Stimulated activated CD4-positive, alpha-beta T cell treated with anti-CD3 and anti-CD28 coated beads, Interleukin-12 subunit alpha, Interleukin-12 subunit beta, amount 100 ng/mL, for 4 hours (primary cell): ENCODE measurements at places on chromosomes 2 and 18.

DNA sequence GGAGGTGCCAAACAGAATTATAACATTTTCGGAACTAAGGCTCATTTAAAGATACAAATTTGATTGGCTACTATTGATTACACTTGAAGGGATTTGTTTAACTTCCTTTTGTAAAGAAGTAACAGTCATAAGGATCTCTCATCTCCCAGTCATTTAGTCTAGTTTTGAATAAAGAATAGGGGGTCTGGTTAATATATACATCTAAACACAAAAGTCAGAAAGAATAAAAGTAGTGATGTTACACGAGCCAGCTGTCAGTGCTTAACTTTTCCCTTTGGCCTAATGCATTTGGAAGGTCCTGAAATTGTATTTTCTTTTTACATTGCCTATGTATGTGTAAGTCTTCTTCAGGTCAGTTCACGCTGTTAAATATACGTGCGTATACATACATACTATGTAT is 8.1 kb downstream of the SEPTIN2 start:
- DNase-seq, result no peak

GRCh38 chr2:45904267-45904945 is 252.9 kb downstream of the PRKCE start:
- no peak for DNase-seq

DNA sequence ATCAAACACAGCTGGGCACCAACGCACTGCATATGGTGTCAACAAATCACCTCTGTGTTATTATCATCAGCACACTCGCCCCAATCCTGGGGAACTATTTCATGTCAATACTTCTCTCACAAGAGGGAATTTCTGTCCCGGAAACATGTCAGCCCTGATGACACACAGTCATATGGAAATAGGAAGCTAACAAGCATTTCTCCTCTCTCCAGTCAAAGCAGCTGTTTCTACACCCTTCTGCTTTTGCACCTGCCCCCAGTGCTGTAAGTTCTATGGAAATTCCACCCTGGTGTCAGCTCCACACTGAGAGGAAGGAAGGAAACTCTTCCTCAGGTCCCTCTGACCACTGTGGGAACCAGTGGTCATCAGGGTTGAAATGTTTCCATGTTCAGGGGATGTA is 447.6 kb upstream of the ID2 start:
- no peak for DNase-seq

GRCh38 chr2:236576087-236576486 is 6.5 kb downstream of the ACKR3 start:
- DNase-seq, result no peak

- no peak for DNase-seq
Measured at GRCh38 chr2:68236876-68237275, 15.5 kb downstream of the PPP3R1 start.

- no peak for DNase-seq
Measured at GRCh38 chr2:21358976-21359375, 235.2 kb downstream of the TDRD15 start.

DNA sequence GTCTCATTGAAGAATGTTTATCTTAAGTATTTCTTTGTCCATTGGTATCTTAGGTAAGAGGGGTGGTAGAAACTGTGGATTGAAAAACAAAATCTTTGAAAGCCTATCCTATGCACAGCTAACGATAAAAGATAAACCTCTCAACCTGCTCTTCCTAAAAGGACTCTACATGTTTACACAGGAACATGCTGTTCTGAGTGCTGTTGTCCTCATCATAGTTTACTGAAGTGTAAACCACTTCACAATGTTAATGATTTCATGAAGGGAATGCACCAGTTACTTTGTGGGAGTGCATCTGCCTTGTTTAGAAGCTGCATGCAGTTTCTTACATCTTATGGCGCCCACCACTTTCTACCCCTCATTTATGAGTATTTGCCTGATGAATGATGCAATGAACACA is 1.2 kb downstream of the ACMSD start:
- DNase-seq, result no peak

- no peak for DNase-seq
Measured at GRCh38 chr18:56118422-56118821, 520.0 kb downstream of the TXNL1 start.

- DNase-seq, result no peak
Measured at GRCh38 chr2:236702657-236703372, 133.2 kb downstream of the ACKR3 start.

- no peak for DNase-seq
Measured at GRCh38 chr2:37068686-37069085, 15.5 kb downstream of the HEATR5B start.

- no peak for DNase-seq
Measured at GRCh38 chr2:174628528-174629169, 31.0 kb upstream of the WIPF1 start.

DNA sequence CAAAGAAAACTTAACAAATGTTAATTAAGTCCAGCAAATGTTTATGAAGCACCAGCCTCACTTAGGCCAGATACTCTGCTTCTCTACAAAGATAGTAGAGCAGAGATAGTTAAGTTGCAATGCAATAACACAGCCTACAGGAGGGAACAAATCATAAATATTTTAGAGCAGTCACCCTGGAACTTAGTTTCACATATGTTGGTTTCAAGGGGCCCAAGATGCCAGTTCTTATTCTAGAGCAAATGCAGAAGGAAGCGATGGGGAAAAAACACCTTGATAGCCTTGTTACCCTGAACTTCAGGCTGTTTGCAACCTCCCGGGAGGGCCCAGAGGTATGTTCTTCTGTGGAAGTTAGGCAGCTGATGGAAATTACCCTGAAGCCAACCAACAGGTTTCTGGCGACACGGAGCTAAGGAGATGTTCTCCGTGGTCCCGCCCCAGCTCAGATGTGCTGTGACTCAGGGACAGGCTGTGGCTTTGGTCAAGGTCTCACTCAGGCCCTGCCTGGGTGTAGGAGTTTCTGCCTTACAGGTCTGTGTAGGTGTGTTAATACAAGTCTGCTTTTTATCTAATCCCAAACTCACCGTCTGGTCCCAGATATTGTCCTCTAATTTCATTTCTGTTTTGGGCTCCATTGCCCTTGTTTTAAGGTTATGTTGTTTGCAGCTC is 3.8 kb downstream of the CTIF start:
- DNase-seq, result no peak

- no peak for DNase-seq
Measured at GRCh38 chr18:60196836-60197606, 175.6 kb downstream of the MC4R start.

DNA sequence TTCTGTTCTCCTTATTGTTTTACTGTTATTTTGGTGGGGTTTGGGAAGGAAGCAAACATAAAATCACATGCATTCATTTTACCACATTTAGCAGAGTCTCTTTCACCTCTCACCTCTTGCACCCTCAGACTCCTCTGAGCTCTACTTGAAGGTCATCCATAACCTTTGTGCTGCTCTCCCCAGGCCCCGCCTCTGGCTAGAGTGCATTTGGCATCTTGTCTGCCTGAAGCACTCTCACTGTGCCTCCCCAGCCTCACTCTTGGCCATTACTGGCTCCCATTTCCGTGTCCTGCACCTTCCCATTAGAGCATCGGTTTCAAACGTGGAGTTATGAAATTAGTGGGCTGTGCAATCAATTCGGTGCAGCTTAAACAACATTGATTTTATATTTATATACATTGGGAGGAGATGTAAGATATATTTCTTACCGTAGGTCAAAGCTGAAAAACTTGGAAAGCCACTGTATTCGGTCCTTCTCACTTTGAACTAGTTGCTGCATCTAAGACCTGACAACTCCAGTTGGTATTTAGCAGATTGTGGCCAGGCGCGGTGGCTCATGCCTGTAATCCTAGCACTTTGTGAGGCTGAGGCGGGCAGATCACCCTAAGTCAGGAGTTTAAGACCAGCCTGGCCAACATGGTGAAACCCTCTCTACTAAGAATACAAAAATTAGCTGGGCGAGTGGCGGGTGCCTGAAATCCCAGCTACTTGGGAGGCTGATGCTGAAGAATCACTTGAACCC is 6.9 kb upstream of the ZFAND2B start:
- no peak for DNase-seq

GRCh38 chr18:24584205-24584604 is 123.8 kb downstream of the HRH4 start:
- DNase-seq, result no peak

DNA sequence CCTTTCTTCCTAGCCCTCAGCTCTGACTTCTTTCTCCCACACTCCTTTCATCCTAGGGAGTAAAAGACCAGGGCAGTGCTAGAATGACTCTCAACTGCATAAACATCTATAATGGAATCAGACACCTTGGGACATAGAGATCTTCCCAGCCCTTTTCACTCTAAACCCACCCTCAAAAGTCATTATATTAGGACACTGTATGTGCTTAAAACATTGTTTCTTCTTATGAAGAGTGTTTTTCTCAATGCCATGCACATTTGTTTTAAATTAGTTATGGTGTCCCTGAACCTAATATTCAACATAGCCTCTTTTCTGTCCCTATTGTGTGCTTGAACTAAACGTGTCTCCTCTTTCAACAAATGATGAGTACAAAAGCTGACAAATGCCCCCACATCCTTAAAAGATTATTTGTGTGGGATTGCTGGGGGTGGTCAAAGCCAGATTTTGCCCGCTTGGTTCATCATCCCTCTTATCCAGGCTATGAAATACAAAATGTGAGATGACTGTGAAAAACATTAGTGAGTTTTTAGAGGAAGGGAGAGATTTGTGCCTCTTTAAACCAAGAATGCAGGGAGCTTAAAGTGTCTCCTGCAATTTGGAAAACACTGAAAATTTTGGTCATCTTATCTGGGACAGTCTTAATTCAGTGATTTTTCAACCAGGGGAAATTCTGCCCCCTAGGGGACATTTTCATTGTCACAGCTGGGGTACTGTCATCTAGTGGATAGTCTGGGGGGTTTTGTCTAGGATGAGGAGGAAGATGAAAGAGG is 29.0 kb downstream of the SERPINB5 start:
- no peak for DNase-seq

- DNase-seq, result no peak
Measured at GRCh38 chr2:121873864-121874263, 118.4 kb downstream of the TSN start.

- no peak for DNase-seq
Measured at GRCh38 chr2:71614976-71615766, 161.8 kb downstream of the DYSF start.

DNA sequence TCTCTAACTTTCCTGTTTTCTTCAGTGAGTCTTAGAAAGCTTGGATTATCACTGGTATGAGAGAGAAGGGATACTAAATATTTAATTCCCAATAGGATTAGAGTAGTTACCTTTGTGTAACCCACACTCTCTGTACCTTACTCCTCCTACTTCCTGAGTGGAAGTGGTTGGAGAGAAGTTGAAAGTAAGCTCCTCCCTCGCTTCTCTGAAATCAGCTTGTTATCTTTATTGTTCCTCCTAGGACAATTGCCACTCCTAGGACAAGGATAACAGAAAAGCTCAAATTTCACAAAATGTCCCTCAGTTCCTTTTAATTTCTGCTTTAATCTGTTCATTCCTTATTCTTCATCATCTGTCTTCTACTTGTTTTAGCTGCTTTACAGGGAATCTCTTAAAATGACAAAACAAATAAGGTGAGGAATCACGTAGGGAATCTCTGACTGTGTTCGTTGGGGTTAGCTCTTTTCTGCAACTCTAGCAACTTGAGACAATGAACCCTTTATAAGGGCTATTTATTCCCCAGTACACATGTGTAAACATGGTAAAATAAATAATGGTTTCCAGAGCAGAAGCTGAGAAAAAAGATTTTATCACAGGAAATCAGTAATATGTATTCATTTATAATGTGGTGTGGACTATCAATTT is 8.6 kb downstream of the ITPRID2 start:
- DNase-seq, result no peak

DNA sequence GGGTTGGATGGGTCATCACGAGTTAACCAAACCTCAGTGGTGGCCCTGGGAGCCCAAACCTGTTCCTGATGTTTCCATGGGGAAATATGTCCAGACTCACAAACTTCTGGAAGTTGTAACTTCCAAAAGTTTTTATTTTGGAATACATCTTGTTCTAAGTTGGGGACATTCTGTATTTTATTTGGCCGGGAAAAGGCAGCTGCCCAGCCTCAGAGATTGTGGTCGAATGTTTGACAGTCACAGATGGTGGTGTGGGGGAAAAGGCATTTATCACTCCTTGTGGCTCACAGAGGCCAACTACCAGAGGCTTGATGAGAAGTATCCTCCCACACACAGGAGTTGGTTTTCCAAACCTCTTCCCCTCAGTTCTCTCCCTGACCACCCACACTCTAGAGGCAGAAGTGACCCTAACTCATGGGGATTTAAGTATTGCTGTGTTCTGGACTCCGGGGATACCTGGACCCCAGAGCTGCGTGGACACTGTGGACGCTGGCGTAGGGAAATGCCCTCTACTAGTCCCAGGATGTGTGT is 124.7 kb upstream of the PPP1CB start:
- DNase-seq, result no peak

DNA sequence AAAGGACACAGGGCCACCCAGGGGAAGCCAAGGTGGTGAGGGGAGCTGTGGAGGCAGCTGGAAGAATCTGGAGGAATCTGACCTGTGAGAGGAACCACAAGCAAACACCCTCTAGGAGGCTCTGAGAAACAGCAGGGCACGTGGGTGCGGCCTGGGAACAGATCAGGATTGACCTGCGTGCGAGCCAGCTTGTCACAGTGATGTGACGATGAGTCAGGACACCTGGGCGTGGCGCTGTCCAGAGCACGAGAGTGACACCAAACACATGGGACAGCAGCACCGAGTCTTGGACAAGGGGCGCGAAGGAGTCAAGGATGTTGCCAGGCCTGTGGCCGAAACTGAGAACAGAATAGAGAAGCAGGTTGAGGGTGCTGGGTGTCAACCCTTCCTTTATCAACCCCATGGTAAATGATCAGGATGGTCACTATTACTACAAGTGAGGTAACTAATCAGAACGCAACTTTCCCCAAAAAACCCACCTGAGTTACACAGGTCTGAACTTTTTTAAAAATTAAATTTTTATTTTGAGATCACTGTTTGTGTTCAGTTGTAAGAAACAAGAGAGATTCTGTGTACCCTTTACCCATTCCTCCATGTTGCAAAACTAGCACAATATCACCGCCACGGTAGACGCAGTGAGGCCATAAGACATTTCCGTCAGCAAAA is 637 bp upstream of the SFT2D3 start:
- DNase-seq, result no peak

GRCh38 chr18:2572171-2572569 is 813 bp downstream of the NDC80 start:
- DNase-seq, result no peak

- DNase-seq, result no peak
Measured at GRCh38 chr2:232213176-232213575, 165.4 kb upstream of the ALPP start.

DNA sequence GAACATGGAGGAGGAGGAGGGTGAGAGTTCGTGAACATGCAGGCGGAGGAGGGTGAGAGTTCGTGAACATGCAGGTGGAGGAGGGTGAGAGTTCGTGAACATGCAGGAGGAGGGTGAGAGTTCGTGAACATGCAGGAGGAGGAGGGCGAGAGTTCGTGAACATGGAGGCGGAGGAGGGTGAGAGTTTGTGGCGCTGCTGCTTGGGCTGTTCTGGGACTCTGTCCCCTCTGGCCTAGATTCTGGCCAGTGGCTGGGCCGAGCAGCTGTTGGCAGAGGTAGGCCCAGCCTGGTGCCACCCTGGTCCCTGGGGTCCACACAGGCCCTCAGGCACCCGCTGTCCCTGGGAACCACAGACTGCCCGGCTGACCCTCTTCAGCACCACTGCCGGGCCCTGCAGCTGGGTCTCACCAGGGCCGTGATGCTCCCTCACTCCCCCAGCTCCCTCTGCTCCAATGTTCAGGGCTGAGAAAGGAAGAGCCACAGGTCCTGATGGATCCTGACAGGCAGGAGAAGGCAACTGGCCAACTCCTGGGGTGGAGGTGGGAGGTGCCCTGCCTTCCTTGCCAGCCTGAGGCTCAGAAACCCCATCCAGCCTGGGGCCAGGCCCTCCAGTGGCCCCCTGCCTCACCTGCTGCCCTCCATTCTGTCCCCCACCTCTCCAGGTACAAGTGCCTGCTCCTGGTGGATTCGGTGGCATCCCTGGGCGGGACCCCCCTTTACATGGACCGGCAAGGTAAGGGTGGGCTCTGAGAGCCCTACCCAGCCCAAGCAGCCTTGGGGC is 3.9 kb downstream of the AGXT start:
- DNase-seq, result no peak
